ENCODE measurements at places on chromosomes 6 and 20.

- no peak for DNase-seq
Measured at GRCh38 chr6:152748843-152749242, 1.8 kb upstream of the VIP start.

- DNase-seq, result no peak
Measured at GRCh38 chr20:35339636-35340035, 47.4 kb upstream of the FAM83C start.

- no peak for DNase-seq
Measured at GRCh38 chr6:122749451-122750050, 30.0 kb upstream of the FABP7 start.

- no peak for DNase-seq
Measured at GRCh38 chr20:58978351-58979190, 2.5 kb upstream of the NELFCD start.

- no peak for DNase-seq
Measured at GRCh38 chr20:22217712-22218352, 366.5 kb downstream of the FOXA2 start.

- no peak for DNase-seq
Measured at GRCh38 chr6:3612341-3613041, 139.0 kb downstream of the PXDC1 start.

DNA sequence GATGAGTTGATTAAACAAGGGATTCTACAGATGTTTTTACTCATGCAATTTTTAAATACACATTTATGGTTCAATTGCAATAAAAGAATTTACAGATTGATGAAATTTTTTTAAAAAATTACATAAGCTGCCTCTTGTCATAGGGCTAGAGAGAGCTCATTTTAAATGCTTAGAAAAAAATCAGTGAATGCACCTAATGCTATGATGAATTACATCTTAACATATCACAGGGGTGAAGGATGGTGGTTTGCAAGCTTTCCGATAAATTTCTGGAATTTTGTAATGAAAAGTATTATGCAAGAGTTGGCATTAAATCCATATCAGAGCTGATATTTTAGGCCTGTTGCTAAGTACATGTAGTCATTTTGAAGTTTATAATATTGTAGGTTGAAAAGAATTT, 29.6 kb downstream of the DSE start:
- no peak for DNase-seq

- DNase-seq, result no peak
Measured at GRCh38 chr6:131762984-131763383, 44.8 kb upstream of the ENPP1 start.

DNA sequence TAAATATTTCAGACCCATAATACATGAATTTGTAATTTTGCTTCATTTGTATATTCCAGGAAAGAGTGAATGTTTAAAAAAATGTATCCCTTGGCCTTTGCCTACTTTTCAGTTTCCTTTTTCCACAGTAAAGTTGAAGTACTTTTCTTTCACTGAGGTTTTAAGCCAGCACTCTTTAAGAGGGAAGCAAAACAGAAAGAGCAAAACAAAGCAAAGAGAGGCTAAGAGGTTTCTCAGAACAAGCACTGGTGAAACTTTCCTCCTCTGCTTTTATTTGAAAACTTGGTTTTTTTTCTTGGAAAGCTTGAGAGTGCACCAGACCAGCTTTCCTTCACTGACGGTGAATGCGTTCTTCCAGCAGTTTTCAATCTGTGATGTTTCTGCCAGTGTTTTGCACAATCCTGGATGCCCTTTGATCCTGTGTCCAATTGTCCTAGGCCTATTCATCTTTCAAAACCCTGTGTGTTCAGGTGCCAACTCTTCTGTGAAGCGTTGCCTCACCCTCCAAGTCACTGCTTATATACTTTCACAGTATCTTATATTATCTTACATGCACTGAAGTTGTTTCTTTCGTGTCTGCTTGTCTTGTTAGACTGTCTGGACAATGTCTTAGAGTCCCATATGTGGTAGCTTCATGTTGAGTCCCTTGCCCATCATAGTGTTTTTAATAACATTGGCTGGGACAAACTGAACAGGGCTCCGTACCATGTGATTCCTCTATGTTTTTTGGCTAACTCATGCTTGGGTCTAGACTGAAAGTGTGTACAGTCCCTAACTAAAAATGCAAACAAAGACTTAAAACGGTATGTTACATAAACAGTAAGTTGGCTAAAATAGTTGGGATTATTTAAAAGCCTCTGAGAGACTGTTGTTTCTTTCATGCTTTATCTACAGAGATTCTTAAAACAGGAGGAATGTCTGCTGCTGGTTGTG, 1.9 kb downstream of the RNF217 start:
- DNase-seq, result no peak

GRCh38 chr20:35146299-35146919, 727 bp downstream of the EDEM2 start:
- no peak for DNase-seq

DNA sequence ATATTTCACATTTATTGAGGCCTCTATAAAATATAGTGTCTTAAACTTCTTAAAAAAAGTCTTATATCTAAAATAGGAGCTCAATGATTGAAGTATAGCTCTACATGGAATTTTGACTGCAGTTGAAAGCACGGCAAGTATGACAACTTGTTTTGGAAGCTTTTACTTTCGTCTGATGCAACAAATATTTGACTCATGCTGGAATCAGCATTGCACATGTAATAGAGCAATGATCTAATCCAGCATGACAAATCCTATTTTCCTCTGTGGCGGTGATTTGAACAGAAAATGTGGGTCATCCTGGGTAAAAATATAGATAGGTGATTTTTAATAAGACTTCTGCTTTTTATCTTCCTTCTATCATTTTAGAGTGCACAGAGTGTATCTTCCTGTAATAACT, 111.6 kb downstream of the TINAG start:
- DNase-seq, result no peak

All from D721Med (cell line).